ENCODE measurements at places on chromosomes 13 and 19.
A peak's percentile ranks its signal among the peaks of the same experiment; 100 is the strongest.

- no peak for DNase-seq
Measured at GRCh38 chr19:34676697-34677385, at the start of gene SCGB2B2. Gene SCGB2B2, minus strand, starts transcription at chr19:34677159. Its CDS starts 82,596 bp downstream, at chr19:34594563.

DNA sequence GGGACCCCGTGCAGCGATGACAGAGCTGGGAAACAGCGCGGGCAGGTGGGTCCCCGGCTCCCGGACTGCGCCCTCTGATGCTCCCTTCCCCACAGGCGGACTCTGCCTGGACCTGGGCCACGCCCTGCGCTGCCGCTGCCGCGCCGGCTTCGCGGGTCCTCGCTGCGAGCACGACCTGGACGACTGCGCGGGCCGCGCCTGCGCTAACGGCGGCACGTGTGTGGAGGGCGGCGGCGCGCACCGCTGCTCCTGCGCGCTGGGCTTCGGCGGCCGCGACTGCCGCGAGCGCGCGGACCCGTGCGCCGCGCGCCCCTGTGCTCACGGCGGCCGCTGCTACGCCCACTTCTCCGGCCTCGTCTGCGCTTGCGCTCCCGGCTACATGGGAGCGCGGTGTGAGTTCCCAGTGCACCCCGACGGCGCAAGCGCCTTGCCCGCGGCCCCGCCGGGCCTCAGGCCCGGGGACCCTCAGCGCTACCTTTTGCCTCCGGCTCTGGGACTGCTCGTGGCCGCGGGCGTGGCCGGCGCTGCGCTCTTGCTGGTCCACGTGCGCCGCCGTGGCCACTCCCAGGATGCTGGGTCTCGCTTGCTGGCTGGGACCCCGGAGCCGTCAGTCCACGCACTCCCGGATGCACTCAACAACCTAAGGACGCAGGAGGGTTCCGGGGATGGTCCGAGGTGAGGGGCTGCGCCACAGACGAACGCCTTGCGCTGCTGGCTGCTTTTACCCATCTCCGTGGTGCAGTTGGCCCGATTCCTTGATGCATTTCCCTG lies 7.8 kb upstream of the SELENOV start:
- DNase-seq, result peak; percentile 27

DNA sequence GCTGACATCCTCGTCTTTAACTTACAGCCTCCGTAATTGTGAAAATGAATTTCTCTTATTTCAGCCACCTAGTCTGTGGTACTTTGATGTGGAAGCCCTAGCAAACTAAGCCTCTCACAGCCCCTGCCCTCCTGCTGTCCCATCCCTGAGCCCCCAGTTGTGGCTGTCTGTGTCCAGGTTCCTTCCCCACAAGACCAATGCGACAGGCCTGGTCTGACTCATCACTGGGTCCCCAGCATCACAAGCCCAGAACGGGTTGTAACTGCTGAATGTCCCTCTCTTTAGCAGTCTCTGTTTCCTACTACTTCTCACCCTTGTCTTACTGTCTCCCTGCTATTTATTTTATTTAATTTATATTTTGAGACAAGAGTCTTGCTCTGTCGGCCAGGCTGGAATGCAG lies 5.7 kb downstream of the POU2F2 start:
- no peak for DNase-seq

GRCh38 chr19:30208436-30209060 lies 163.6 kb upstream of the ZNF536 start:
- DNase-seq, result no peak

GRCh38 chr13:41061914-41062837 lies 867 bp downstream of the WBP4 start:
- no peak for DNase-seq

GRCh38 chr19:55486971-55487923 lies 989 bp upstream of the SSC5D start:
- DNase-seq, result no peak

DNA sequence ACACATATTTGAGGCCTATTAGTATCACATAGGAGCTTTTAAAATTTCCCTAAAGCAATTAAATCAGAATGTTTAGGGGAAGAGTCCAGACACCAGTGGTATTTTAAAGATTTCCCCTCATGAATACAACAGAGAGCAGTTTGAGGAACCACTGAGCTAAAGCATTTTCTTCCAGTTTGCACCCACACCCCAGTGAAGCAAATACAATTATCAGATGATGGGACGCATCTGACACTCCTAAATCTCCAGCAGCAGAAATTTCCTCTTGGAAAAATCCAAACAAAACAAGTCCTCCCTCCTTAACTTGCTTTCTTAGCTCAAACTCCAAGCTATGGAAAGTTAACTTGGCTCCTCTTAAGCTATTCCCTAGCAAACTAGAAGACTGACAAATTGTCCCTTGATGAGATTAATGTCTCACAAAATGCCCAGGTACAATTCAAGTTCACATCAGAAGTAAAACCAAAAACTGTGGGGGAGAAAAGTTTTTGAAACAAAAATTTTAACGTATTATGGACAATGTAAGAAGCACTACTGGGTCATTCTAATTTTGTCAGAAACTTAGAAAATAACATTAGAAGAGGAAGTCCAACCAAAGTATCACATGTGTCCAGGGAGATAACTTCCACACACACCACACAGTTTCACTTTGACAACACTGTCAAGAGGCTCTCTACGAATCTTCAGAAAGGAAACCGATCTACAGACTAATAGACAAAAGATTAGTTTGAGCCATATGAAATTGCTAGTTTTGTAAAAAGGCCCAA lies 74.1 kb downstream of the ABCC4 start:
- no peak for DNase-seq

DNA sequence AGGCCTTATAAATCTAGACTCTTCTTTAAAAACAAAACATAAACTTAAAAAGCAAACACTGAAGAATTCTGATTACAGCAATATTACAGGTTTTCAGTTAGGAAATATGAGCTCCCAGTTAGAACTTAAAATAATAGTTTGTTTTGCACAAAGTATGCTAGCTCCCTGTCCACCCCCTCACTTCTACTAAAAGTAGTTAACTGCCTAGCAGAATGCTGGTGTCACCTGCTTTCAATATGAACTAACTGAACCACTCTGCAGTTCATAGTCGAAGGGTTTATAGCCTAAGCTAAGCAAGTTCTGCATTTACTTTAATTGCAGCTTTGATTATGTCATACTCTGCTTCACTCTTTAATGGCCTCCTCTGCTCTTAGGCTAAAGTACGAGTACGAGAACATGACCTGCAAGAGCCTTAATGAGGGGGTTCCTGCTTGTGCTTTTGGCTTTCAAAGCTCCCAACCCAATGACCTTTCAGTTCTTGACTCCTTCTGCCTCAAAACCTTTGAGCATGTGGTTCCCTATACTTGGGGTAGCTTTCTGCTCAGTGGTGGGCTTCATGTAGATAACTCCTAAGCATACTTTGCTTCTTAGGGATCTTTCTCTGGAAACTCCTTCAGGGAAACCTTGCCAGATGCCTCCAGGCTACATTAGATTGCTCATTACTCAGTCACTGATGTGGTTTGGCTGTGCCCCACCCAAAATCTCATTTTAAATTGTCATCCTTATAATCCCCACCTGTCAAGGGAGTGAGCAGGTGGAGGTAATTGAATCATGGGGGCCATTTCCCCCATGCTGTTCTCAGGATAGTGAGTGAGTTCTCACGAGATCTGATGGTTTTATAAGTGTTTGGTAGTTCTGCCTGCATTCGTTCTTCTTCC lies 278.9 kb upstream of the ARGLU1 start:
- DNase-seq, result no peak

- no peak for DNase-seq
Measured at GRCh38 chr19:38670921-38671398, 23.5 kb downstream of the ACTN4 start.

- no peak for DNase-seq
Measured at GRCh38 chr13:72463561-72463960, 263.9 kb downstream of the MZT1 start.

DNA sequence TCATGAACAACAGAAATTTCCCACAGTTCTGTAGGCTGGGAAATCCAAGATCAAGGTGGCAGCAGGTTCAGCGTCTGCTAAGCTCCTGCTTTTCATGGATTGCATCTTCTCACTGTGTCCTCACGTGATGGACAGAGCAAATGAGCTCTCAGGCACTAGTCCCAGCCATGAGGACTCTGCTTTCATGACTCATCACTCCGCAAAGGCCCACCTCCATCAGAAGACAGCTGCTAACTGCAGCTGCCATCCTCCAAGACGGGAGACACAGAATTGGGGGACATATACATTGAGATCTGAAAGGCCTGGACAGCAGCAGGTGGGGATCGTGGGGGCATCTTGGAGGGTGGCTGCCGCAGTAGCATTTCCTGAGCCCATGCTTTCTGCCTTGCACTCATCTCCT lies 44.4 kb upstream of the SPATA13 start:
- DNase-seq, result no peak

- DNase-seq, result no peak
Measured at GRCh38 chr19:947707-948539, 22.1 kb downstream of the ARID3A start.

DNA sequence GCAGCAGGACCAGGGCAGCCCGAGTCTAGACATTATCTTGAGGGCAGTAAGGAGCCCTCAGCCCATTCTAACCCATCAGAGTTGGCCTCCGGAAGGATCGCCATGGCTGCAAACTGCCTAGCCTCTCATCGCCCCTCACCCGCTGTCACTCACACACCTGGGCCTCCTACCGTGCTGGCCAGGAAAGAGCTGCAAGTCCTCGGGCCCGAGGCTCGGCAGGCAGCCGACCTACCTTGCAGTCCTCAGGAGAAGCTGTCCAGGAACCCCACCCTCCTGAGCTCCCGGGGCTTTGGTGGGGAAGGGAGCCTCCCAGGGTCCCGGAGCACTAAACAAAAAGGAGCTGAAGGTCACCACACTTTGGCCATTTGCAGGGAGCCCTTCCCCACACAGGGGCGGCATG lies 46.8 kb downstream of the CCNE1 start:
- no peak for DNase-seq

- DNase-seq, result no peak
Measured at GRCh38 chr19:18208098-18208951, 4.5 kb upstream of the RAB3A start.

GRCh38 chr13:33015791-33016323 lies 366 bp upstream of the KL start:
- DNase-seq, result no peak

- DNase-seq, result no peak
Measured at GRCh38 chr13:61774903-61775302, 359.3 kb upstream of the PCDH20 start.

DNA sequence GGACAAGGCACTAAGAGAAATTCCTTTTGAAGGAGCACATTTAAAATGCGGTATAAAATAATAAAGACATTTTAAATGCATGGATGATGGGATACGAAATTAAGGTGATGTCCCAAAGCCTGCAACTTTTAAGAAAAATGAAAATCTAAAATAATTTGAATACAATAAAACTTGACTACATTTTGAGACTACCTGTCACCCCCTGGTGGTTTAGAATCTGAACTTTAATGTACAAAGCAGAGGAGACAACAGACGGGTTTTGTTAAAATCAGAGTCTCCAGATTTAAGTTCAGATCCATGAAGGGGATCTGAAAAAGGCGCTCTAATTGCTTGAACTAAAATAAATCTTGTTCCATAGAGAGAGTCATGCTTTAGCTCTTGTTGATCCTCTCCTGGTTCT lies 1129.3 kb upstream of the PCDH20 start:
- DNase-seq, result no peak

DNA sequence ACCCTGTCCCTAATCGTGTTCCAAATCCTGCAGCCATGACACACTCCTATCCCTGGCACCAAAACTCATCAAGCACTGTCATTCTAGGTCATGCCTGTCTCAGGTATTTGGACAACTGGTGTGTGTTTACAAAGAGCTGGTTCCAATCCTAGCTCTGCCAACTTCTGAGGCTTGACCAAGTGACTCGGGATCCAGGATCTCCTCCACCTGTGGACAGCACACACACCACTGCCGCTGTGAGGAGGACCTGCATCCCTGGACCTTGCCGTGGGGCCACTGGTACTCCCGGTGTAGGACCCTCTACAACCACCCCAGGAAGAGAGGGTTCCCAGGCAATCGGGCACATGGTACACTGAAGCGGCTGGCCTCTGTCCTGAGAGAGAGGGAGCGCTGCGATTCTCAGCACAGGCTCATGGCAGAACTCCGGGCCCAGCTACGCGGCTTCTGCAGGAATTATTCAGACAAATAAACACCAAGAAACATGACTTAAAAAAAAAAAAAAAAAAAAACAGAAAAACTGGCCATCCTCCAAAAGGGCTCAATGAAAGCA lies 20.4 kb downstream of the MLLT1 start:
- DNase-seq, result no peak

- DNase-seq, result peak; percentile 55
Measured at GRCh38 chr13:96020155-96020575, 33.0 kb downstream of the UGGT2 start.

DNA sequence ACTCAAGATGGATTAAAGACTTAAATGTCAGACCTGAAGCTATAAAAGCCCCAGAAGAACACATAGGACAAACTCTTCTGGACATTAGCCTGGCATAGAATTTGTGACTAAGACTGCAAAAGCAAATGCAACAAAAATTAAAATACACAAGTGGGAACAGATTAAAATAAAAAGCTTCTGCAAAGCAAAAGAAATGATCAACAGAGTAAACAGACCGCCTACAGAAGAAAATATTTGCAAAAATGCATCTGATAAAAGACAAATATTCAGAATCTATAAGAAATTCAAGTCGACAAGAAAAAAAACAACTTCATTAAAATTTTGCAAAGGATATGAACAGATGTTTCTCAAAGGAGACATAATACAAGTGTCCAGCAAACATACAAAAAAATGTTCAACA lies 537.8 kb downstream of the SLITRK1 start:
- DNase-seq, result no peak

GRCh38 chr19:13883516-13884064 lies 6.7 kb downstream of the NANOS3 start:
- no peak for DNase-seq

DNA sequence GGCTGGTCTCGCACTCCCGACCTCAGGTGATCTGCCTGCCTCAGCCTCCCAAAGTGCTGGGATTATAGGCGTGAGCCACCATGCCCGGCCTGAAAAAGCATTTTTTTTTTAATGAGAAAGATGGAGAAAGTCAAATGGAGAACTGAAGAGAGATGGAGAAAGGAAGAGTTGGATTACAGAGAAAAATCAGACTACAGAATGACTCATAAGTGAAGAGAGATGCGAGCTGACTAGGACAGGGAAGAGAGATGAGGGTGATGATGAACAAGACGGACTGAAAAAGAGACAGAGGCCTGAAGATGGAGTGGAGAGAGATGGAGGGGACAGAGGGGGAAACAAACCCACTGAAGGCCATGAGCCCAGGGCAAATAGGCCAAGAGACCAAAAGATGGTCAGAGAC lies 1.5 kb downstream of the DHX34 start:
- DNase-seq, result no peak

DNA sequence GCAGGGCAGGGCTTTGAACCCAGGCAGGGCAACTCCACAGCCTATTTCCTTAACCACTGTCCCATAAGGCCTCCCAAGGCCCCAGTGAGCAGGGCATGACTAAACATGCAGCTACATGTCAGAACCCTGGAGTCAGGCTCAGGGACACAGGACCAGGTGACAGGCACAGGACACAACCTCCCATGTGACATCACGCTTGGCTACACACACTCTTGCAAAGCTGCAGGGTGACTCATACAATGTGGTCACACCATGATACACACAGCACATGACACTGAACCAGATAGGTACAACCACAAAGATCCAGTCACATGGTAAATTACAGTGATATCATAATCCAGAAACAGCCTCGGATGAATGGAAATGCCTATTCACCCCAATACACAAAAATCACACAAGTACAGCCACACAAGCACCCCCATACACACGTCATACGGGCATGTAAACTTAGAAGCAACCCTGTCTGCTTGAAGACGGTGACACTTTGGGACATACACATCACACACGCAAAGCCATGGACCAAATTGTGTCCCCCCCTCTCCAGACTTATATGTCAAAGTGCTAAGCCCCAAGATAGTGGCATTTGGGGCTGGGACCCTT lies 14.5 kb downstream of the KLK4 start:
- no peak for DNase-seq
